ENCODE measurements at places on chromosomes 5 and 9.

GRCh38 chr5:64514612-64515011, 8.8 kb downstream of the RGS7BP start:
- no peak for DNase-seq

DNA sequence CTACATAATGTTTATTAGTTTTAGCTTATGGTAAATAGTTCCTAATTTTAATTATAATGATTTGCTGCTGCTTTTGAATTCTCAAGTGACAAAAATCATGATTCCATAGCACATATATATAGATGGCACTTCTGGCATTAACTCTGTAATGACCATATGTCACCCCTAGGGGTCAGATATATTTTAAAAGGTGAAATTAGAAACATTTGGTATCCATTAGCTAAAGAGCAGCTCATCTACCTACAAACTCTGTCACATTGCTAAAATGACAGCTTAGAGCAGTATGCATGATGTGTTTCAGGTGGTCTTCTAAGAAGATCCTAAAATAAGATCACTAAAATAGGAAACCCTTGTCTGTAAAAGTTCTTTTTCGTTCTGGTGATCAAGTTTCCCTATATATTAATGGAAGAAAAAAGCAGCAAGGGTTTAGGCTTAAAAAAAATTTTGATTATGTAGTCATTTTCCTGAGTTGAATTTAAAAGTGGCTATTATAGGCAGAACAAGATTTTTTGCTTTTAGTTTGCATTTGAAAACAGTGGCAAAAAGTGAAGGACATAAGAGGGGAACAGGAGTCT, 157.7 kb upstream of the POU5F2 start:
- DNase-seq = no peak

DNA sequence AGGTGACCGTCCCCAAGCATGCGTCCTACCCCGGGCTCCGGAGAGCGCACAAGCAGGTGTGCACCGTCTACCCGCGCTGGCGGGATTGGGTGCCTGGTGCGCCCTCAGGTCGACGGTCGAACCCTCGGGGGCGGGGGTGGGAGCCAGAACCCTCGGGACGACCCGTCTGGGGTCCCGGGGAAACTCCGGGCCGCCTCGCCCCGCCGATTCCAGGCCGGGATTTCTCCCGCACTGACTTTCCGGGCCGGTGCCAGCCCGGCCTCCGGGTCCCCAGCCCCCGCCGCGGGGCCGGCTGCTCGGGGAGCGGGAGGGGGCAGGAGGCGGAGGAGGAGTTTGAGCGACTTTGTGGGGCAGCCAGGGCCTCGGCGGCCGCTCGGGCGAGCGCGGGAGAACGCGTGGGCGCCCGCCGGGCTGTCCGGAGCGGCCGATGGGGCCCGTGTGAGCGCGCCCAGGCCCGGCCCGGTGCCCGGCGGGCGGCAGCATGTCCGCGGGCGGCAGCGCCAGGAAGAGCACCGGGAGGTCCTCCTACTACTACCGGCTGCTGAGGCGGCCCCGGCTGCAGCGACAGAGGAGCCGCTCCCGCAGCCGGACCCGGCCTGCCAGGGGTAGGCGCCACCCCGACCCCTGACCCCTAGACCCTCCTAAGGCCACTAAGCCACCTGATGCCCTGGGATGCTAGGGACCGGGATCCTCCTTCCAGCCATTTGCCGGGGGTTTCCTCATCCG, at the start of gene DAB2IP:
Gene DAB2IP, plus strand, starts transcription at position 340 of the 726 bp plus-strand sequence. Its CDS starts 142 bp downstream, at position 482.
- DNase-seq = no peak

DNA sequence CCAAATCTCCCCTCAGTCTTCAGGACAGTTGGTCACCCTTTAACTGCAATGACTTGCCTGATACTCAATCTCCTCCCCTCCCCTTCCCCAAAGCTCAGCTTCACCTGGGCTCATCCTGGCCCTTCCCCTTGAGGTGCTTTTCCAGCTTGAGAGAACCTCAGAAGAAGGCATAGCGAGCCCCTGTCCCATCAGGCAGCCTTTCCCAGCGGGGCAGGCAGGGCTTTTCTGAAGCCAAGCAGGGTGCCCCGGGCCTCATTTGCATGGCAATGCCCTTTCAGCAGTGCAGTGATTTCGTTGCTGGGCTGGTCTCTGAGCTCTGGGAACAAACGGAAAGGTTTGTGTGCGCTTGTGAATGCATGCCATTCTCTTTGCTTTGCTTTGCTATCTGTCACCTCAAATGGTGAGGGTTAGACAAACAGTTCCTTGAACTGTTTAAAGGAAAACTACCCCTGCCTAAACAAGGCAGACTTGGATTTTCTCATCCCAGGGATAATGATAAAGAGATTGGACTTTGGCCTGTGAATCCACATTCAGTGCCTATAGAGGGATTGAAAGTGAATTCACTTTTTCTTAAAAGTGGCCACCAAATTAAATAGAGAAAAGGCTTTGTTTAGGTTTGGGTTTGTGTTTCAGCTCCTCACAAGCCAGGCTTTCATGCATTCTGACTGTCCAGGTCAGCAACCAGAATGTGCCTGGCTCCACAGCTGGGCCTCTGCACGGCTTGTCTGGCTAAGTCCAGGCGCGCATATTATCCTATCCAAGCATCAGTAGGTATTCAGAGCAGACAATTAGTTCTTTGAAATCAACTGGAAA, 165.3 kb downstream of the ZNF608 start:
- no peak for DNase-seq

GRCh38 chr9:115254287-115255180, 136.6 kb upstream of the TNC start:
- DNase-seq = no peak

GRCh38 chr5:67286006-67286405, 89.4 kb upstream of the CD180 start:
- DNase-seq = no peak

DNA sequence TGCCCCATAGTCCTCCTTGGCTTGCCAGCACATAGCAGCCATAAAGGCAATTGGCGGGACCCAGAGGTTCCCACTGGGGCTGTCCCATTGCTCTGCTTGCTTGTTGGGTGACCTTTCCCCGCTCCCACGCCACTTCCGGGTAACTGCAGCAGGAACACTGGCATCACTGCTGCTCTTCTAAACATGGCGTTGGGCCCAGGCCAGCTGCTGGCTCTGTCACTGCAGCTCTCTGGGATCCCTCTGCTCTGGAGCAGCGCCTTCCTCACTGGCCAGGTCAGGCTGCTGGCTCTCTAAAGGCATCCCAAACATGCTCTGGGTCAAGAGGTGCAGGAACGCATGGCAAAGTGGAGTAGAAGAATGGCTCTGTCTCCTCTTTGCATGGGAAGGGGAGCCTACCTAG, 92.9 kb downstream of the DRD1 start:
- DNase-seq = no peak

Data from right atrium auricular region (tissue), 2 donors.